ACHN (cell line): ENCODE measurements at places on chromosomes 5 and 9.

GRCh38 chr9:2966565-2967300 is 122.8 kb upstream of the PUM3 start:
- no peak for DNase-seq

DNA sequence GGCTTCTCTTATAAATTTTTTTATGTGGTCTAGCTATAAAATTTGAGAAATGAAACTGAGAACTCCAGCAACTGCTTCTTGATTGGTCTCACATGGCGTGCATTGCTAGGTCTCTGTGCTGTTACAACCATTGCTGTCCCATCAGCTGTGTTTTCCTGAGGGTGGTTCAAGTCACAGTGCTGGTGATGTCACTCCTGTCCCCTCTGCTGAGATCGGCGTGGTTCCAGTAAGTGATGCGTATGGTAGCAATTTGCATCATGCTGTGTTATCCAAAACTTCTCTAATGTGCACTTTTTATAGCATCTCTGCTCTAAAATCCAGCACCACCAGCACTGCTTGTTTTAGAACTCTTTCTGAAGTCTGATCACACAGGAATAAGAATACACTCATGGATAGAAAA is 112.6 kb upstream of the ZNF608 start:
- no peak for DNase-seq

DNA sequence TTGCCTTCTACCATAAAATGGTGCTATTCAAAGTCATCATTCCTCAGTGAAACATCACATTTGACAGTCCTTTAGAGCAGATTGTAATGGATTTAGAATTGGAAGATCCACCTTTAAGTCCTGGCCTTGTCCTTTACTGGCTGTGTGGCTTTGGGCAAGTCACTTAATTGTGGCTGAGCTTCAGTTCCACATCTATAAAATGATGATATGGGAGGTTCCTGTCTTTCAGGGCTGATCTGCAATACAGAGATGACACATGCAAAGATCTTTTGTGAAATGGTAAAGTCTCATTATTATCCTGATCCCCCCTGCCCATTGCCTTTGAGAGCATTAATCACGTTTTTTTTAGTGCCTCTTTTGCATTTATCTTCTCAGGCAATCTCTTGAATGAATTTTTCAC is 58.2 kb downstream of the ZFAND5 start:
- DNase-seq: no peak

DNA sequence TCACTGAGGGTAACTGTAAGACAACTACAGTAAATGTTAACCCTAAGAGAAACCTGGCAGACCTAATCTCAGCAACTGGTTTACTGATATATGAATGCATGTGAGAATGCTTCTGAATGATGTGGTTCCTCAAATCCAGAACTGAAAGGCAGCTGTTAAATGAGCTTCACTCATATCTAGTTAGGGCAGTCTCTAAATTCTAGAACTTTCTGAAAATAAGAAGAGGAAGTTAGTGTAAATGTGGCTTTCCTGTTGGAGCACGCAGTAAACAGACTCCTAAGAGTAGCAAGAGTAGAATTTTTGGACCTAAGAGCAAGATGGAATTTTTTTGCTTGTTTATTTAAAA is 117.9 kb upstream of the KCNN2 start:
- DNase-seq: no peak

DNA sequence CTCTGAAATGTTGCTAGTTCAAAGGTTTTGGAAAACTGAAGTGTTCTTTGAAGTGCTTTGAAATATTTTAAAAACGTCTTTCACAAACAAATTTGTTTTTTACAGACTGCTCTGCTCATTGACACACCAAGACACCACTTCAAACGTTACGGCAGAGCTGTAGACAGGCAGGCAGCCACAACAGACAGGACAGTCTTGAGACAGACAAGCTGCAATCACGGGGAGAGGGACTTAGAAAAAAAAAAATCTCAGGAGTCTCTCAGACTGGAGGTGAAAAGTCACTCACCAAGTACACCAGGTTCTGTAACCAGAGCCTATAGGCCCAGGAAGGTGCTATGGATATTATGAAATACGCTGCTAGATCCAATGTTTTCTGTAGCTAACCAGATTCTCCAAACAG is 135.4 kb downstream of the ISL1 start:
- DNase-seq: no peak

GRCh38 chr9:127451858-127452656 is 747 bp downstream of the LRSAM1 start:
- DNase-seq: peak; percentile 72

- no peak for DNase-seq
Observed at GRCh38 chr5:93807846-93808245, 66.4 kb upstream of the POU5F2 start.

DNA sequence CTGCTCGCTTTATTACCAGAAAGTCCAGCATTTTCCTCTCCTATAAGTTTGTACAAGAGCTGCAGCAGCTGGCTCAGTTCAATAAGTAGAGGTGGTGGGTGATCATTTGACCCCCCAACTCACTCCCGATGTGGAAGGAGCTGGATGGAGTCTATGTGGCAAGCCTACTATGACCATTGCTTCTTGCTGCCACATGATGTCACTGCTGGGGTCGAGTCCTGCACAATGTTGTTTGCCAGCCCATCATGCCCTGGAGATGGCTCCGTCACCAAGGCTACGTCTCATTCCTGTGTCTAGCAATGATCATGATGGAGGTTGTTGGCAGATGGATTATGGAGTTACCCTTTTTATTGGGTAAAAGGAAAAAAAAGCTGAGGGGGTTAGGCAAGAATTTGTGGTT is 266.3 kb downstream of the PSAT1 start:
- DNase-seq: no peak

DNA sequence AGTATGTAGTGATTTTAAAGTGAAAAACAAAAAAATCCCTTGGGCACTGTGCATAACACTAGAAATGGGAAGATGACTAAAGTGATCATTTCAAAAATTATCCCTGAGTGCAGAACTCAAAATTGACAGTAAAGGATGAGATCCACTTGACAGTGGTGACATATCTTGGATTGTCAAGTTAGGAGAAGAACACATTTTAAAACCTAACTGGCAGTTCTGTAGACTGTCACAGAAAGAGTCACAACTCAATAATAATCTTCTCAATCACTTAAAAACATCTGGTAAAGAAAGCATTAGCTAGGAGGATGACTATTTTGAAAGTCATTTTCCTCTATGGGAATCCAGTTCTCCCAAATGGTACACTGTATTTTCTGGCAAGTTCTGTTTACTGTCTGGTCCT is 127.1 kb downstream of the PIP5K1B start:
- no peak for DNase-seq

- DNase-seq: no peak
Observed at GRCh38 chr5:176873541-176874172, 25.5 kb downstream of the HK3 start.

- DNase-seq: no peak
Observed at GRCh38 chr9:120630333-120630732, 50.4 kb upstream of the CDK5RAP2 start.

DNA sequence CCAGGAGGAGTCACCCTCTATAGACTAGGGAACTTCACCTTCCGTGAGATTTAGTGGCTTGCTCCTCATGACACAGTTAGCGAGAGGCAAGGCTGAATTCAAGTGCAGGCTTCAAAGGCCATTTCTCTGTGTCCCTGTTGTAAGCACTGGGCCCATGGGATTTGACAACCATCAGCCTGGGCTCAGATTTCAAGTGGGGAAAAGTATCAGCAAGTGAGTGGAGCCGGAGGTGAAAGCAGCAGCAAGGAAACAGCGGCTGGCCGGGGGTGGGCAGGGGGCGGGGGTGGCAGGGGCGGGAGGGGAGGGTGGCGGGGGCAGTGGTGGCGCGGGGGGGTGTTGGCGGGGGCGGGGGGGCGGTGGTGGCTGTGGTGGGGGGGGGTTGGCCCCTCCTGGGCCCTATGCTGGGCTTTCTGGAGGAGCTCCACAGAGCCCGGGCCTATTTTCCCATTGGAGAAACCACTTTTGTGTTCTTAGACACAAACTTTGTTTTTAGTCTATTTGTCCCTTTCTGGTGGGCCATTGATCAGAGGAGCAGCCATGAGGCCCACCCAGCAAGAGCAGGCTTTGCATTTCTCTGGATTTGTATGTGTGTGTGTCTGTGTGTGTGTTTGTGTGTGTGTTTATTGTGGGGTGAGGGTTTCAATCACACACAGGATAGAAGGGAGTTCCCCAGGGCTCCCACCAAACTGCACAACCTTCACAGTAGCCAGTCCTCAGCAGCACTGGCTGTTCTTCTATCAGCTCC is 165.4 kb upstream of the RAI14 start:
- DNase-seq: no peak

GRCh38 chr9:135392511-135392910 is 87.1 kb upstream of the PPP1R26 start:
- no peak for DNase-seq

DNA sequence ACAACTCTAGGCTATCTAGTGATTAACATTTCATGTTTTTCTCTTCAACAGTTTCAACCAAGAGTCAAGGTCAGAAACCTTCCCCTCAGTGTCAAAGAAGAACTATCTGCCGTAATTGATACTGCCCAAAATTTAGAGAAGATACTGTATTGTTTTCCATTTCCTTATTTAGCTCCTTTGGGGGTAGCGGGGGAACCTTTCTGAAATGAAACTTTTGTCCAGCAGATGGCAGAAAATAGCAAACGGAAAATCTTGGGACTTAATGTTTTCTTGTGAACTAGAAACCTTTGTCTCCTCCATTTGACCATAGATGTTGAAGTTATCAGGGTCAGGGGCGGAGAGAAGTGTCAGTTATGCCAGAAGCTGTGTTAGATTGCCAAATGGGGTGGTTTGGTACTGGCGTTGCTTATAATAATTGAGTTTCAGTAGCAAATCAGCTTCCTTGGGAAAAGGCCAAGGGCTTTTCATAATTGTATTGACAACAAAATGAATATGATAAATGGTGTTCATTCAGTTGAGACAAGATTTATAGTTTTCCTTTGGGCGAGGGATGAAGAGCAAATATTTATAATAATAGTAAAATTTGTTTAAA is 101.7 kb upstream of the TLX3 start:
- peak; percentile 59 for DNase-seq

- DNase-seq: no peak
Observed at GRCh38 chr9:16363073-16363781, 507.2 kb downstream of the BNC2 start.

GRCh38 chr5:178331491-178331996 is 98.9 kb upstream of the PHYKPL start:
- DNase-seq: no peak

DNA sequence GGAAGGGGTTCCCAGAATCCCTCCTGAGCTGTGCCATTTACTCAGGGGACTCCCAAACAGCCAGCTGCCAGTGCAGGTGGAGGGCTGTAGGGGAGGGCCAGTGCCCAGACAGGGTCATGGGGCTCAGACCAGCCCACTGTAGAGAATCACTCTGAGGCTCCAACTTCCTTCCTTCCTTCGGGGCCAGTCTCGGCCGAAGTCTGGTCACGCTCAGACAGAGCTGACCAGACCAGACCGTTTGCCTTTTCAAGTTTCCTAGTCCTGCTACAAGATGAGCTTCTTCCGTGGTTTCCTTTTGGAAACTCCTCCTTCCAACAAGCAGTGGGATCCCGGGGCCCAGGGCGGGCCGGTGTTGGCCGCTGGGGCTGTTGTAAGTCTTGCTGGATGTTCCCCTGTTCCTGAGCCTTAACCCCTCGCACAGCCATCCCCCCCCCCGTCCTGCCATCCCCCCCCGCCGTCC is 52.6 kb downstream of the SAR1B start:
- DNase-seq: no peak

DNA sequence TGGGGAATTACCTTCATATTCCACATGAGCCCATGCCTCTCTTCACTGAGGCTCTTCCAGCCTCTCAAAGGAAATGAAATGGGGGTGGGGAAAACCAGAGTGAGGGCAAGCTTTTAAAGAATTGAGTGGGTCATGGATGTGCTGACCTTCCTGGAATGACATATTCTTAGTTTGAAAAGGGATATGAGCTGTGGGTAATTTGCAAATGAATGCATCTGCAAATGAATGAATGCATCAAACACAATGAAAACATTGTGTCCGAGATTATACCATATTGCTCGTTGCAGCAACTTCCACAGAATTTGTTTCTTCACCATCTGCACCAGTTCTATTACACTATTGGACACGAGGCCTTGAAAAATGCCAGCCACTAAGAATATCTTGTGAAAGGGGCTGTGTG is 198.6 kb upstream of the CDH6 start:
- no peak for DNase-seq

- no peak for DNase-seq
Observed at GRCh38 chr9:76926846-76927245, 20.9 kb upstream of the PRUNE2 start.

DNA sequence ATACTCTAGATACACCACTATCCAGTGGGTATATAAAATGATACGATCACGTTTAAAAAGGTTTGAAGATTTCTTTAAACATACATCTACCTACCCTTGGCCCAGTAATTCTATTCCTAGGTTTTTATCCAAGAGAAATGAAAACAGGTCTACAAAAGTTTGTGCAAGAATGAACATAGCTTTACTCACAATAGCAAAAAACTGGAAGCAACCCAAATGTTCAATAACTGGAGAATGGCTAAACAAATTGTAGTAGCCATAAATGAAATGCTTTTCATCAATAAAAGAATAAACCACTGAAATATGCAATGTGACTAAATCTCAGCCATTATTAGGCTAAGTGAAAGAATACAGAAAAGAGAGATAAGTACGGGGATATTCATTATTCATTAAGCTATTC is 438.9 kb downstream of the ARHGEF28 start:
- no peak for DNase-seq

GRCh38 chr5:113038714-113039113 is 62.1 kb downstream of the DCP2 start:
- DNase-seq: no peak

GRCh38 chr9:134561427-134562145 is 80.0 kb upstream of the COL5A1 start:
- DNase-seq: no peak
